ENCODE measurements at places on chromosomes 3 and 15.

GRCh38 chr3:100779480-100779879 is 70.2 kb downstream of the TFG start:
- DNase-seq, result no peak

DNA sequence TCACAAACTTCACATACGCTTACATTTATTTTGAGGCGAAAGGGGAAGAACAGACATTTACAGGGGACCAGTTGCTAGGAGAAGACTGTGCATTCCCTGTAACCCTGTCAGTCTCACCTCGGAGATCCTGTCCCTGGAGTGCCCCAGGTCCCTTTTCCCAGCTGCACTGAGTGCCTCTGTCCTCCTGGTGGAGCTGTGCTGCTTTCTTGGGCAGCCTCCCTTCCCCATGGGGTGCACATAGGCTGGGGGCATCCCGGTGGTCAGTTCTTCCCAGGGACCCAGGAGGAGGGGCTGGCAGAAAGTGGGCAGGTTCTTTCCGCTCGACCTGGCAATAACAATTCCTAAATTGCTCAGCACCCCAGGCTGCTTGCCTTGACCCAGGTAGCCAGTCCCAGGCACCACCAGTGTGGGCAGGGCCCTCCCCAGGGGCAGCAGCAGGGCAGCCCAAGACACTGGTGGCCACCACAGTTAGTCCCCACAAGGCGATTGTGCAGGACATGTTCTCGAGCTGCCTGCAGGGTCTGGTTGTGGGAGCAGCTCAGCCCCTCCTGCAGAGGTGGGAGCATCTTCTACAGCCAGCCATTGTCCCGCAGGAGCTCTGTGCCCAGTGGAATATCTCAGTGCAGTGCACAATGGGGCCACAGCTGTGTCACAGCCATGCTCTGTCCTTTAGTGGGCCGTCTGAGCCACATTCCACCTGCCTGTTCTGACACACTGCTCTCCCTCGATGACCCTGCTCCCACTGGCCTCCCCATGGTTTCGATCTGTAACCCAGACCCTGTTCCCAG is 36.3 kb downstream of the APBA2 start:
- no peak for DNase-seq

- no peak for DNase-seq
These were observed 134.6 kb downstream of the ATP8B4 start for GRCh38 chr15:49984436-49984835.

GRCh38 chr15:89293012-89293411 is 41.6 kb downstream of the POLG start:
- DNase-seq, result no peak

GRCh38 chr3:28856796-28857195 is 424.1 kb upstream of the RBMS3 start:
- no peak for DNase-seq

DNA sequence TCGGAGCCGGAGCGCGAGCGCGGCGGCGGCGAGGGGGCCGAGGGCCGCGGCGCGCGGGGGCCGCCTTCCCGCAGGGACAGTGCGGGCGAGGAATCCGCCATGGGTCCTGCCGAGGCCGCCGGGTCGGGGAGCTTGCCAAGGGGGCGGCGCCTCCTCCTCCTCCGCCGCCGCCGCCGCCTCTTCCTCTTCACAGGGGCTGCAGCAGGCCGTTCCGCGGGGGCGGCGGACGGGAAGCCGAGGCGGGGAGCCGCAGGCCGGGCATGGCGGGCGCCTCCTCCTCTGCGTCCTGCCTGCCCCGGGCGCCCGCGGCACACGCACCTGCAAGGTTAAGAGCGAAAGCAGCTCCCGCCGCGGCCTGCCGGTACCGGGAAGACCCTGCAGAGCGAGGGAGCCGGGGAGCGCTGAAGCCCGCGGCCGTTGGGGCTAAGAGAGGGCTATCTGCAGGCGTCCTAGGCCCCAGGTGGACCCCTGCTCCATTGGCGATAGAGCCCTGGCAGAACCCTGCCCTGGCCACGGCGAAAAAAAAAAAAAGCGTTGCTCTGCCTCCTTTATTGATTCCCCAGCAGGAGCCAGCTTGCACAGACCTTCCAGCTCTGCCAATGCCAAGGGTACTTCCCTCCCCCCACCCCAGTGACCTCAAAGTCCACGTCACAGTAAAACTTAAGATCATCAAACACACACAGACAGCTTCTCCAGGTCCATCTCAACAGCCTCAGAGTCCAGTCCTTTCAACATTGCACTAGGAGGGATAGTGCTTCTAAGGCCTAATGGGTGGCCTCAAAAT is at the start of gene LYSMD2:
Gene LYSMD2, minus strand, starts transcription at position 134 of the 784 bp plus-strand sequence. Its CDS starts 33 bp downstream, at position 101.
- DNase-seq, result no peak

GRCh38 chr15:89993349-89993748 is 7.8 kb upstream of the ZNF710 start:
- no peak for DNase-seq

- no peak for DNase-seq
These were observed 6.8 kb upstream of the SENP7 start for GRCh38 chr3:101519685-101520365.

DNA sequence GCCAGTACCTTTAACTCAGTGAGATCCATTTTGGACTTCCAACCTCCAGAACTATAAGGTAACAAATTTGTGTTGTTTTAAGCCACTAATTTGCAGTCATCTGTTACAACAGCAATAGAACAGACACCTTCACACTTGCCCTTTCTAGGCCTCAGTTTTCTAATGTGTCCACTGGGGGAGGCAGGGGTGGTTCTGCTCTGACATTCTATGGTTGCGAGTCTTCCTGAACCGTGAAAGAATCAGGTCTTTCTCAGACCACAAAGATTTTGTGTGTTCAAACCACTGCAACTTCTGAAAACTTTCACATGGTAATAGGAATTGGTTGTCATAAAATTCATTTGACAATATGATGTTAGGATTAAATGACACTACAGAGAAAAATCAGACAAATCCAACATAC is 26.8 kb upstream of the CSTA start:
- DNase-seq, result no peak

DNA sequence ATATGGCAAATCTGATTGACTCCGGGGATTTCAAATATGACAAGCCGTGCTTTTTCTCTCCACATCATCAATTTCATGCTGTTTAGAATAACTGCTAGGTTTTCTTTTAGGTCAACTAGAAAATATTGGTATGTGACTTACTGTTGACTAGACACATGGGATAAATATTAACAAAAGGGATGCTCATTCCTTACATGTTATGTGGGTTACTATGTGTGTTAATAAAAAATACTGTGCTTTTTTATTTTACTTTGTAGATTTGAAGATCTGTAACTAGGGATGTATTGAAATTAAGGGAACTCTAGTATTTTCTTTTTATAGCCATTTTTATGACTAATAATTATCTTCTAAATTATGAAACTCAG is 264.6 kb upstream of the COL8A1 start:
- no peak for DNase-seq

Data from SK-N-MC (cell line).